ENCODE measurements at places on chromosomes 11 and 22.

DNA sequence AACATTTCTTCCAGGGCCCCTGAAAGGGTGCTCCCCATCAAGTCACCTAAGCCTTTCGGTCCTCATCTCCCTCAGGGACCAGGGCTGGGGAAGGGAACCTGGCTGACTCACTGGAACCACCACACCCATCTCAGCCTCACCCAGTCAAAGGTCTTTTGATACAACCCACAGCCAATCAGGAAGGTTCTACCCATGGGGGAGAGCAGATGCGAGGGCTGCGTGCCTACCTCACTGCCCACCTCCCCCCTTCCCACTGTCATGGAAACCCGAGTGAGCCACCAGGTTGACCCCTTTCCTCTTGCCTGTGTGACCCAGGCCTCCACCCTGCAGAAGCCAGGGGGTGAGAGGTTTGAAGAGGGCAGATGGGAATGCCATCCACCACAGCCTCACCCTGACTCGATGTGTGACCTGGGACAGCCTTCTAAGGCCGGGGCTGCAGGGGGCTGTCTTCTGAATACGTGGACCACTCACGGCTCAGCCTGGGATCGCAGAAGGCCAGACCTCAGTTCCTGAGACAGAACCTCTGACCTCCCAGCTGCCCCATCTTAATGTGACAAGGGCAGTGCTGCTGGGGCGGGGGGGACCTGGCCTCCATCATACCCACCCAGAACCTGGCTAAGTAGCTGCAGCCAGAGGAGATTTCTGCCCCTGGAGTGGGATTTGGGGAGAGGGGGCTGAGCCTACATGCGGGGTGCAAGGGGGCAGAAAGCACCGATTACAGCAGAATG is 2.7 kb downstream of the MDK start:
- no peak for DNase-seq

DNA sequence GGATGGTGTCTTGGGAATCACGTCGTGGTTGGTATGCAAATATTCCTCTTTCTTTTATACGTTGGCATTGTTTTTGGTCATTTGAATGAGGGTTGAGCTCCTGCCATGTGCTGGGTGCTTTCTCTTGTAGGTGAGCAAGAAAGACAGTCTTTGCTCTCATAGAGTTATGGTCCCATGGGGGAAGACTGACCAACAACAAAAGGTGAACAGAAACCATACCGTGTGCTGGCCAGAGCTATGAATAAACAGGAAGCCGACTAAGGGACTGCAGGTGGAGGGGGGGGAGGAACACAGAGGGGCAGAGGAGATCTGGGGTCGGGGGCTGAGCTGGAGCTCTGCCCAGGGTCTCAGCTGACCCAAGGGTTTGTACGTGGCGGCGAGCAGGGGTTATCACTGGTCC is 245.3 kb downstream of the CTTN start:
- no peak for DNase-seq

DNA sequence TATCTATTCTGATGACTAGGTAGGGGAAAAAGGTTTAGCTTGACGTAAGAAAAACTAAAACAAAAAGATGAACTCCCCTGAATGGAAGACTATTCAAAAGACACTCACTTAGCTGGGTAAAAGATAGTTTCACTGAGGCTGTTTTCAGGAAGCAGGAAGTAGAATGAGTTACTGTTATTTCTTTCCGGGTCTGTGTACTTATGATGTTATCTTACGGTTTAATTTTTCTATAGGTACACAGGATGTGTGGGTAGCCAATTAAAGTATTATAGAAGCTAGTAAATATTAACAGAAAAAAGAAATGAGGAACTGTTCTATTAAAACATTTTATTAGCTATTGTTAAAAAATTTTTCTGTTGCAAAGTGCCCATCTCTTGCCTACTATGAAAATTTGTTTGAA is 45.8 kb upstream of the MMP7 start:
- no peak for DNase-seq

GRCh38 chr11:103805688-103806009 is 230.8 kb upstream of the DDI1 start:
- no peak for DNase-seq

DNA sequence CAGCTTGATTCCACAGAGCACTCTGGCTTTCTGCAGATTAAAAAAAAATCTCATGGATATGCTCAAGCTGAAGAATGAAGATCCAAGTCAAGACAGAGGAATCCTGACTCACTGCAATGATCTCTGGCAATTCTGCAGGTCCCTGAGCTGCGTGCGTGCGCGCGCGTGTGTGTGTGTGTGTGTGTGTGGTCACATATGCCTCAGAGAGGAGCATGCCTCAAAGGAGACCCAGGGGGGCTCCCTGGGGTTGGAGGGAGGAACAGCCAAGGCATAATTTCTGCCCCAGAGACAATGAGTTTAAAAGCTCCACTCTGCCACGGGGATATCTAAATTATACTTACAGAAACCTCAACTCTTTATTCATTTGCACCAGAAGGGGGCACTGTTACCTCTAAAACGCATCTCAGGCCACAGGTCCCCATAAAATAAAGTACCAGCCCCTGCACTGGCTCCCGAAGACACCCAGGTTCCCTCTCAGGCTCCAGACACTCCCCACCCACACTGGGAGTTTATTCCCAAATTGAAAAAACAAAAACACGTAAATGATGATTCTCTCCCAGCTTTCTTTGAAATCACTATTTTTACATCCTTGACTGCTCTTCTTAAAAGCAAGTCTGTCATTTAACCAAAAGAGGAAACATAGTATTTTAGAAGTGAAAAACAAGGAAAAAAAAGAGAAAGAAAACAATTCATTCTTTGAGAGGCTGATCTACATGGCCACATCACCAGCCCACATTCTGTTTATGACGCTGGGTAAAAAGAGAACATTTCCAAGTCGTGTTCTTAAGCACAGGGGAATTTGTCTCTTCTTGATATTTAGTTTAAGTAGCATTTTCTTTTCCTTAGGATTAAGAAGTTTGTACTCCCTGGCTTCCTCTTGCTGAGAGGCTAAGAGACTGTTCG is 401.0 kb downstream of the LARGE1 start:
- DNase-seq: peak; percentile 43

GRCh38 chr11:64118876-64119665 is 46.8 kb downstream of the MACROD1 start:
- DNase-seq: no peak

- no peak for DNase-seq
Observed at GRCh38 chr11:8241373-8242117, 22.1 kb downstream of the LMO1 start.

DNA sequence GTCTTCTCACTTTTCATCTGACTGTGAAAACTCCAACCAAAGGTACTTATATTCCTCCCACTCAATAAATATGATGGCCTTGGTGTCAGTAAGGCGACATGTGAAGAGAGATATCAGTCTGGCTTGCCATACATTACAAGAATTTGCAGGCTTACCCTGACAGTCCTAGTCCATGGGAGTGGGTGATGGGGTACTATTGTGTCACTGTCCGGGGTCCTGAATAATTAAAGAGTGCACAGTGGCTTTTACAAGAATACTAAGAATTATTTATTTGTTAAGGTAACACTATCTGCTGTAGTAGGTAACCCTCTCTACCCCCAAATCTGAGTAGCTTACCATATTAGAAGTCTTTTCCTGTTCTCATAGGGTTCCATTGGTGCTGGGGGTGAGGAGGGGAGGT is 23.1 kb upstream of the IZUMO1R start:
- no peak for DNase-seq

DNA sequence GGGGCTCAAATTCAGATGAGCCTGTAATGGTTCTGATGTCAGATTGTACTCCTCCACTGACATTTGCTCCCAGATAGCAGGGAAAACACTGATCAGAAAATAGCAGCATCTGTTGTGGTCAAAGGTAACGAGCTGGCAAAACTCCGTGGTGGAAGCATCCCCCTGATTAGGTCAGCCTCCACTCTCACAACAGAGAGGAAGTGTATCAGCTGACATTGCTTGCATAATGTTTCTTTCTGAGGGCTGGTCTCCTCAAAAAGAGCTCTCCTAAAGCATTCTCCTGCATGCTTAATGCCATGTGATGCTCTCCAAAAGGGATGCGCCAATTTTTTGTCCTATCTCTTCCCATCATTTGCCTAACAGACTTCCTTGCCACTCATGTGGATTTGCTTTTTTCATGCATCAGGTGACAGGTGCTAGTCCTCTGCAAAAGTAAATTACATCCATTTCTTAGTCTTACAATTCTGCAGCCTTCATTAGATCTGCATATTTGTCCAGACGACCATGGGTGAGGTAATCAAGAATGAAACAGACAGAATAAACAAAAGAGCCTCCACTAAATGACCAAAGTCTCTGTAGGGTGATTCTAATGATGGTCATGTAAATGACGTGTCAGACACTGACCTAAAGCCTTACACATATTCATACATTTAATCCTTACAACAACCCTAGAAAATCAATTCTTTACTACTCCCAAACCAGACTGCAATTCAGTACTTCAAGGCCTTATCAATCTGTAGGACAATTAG is 6.4 kb upstream of the TENM4 start:
- peak; percentile 41 for DNase-seq

GRCh38 chr11:29255401-29255800 is 761.4 kb downstream of the KCNA4 start:
- no peak for DNase-seq

DNA sequence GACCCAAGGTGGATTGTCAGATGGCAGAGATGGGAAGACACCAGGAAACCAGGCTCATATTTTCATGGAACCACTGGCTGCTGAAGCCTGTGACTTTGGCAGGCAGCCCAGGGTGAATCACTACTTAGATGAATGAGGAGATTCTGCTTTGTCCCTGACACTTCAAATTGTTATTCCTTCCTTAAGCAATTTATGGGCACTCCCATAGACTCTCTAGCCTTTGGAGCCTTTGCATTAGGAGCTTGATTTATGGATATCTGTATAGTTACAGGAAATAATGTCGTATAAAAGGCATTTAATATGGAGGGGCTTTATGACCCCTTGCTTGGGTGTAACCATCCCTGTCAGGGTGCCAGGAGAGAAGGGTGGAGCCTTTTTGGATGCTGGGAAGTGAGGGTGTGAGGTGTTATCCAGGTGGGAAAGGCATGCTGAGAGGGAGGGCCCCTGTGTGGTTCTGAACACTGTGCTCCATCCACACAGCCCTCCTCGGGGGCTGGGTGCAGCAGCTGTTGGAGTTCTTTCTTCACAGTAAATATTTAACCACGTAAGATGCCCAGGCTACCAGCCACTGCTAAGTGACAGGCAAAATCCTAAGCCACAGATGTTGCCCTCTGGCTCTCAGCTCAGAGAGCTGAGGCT is 35.3 kb downstream of the IL18 start:
- DNase-seq: peak; percentile 58

GRCh38 chr11:107157809-107158187 is 139.5 kb upstream of the GUCY1A2 start:
- no peak for DNase-seq

- no peak for DNase-seq
Observed at GRCh38 chr22:31124811-31125465, 2.2 kb downstream of the INPP5J start.

GRCh38 chr11:123526027-123526805 is 96.1 kb downstream of the GRAMD1B start:
- DNase-seq: no peak

- DNase-seq: peak; percentile 74
Observed at GRCh38 chr11:94504689-94505293, 7.5 kb upstream of the C11orf97 start.

DNA sequence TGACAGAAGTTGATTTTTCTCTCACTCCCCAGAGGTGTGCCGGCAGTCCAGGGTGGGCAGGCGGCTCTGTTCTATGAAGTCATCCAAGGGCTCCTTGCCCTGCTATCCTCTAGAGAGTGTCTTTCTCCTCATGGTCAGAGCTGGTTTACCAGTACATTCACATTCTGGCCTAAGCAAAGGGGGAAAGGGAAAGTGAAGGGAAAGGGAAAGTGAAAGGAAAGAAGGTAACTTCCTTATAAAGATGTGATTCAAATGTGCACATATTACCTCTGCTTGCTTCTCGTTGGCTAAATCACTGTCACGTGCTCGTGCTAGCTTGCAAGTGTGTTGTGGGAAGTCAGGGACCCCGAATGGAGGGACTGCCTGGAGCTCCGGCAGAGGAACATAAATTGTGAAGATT is 2.9 kb upstream of the HTATIP2 start:
- peak; percentile 69 for DNase-seq

DNA sequence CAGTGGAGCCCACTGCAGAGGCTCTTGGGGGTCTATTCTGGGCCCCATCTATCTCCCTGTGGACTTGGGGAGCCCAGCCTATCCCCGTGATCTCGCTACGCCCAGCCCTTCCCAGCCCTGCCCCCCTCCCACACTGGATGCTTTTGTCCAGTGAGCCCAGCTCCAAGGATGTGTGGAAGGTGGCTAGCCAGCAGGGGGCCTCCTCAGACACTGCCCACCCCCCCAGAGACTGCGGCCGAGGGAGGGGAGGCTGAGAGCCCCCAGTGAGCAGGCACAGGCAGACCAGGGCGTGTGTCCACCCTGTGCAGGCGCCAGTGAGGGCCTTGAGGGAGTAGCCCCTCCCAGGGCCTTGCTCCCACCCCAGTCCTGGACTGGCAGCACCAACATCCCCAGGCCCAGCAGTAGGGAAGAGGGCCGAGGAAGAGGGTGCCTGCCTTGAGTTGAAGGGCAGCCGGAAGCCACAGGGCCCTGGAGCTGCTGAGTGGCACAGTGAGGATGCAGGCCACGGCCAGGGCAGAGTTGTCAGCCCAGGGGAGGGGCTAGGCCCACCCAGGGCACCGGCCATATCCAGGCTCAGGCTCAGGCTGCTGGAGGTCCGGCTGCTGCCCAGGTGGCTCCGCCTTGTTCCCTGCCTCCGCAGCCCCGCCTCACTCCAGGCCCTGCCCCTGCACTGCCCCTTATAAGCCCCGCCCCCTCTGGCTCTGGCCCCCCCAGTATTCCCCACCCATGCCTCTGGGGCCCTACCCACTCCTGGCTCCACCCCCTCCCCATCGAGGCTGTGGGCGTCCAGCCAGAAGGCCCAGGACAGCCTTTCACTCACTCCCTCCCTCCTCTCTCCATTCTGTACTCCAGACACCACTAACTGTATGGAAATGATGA is 28.0 kb downstream of the MOB2 start:
- DNase-seq: no peak

- no peak for DNase-seq
Observed at GRCh38 chr11:106533046-106533445, 455.6 kb downstream of the AASDHPPT start.

DNA sequence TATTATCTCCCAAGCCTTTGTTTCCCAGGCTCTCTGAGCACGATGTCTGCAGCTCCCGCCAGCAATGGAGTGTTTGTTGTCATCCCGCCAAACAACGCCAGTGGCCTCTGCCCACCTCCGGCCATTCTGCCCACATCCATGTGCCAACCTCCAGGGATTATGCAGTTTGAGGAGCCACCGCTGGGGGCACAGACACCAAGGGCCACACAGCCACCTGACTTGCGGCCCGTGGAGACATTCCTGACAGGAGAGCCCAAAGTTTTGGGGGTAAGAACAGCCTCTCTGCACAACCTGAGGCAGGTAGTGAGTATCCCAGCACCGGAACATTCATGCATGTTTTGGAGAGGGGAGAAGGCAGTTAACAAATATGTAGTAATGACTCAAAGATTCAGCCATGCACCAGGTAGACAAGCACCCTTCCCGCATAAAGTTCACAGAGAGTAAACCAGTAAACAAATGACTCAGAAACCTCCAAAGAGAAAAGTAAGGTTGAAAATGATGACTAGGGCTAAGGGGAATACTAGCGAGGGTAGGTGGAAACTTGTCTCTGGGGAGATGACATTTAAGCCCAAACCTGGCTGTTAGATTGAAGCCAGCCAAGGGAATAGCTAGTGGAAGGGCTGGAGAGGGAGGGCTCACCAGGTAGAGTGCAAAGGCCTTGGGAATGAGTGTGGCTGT is 7.2 kb downstream of the MS4A15 start:
- DNase-seq: no peak
